ENCODE measurements at places on chromosomes 1 and 21.

DNA sequence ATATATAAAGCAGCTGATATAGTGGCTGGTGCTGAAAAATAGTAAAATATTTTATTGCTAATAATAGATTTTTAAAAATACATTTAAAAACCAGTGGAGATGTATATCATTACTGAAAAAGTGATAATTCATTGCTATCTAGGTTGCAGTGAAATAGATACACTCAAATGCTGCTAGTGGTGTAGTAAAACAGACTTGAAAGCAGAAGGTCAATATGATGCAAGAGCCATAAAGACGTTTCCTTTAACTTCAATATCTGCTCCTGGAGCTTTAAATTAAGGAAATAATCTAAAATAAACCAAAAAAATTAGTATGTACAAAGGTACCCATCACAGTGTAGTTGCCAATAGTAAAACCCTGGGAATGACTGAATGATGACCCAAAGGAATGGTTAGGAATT lies 26.2 kb downstream of the RHEX start:
- no peak for DNase-seq

DNA sequence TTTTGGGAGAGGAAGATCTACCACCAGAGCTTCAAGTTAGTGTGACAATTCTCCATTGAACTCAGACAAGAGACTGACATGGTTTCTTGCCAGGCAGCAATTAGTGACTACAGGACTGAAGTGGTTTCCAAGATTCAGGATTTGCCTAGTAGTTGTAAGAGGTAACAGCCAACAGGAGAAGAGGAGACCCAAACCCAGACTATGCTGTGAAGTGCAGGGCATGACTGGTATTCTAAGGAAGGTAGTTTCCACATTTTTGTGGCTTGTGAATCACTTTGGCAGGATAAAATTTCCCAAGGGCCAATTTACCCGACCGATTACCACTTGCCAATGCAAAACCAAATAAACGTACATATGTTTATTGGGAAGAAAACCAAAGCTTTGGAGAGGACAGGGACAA lies 14.7 kb upstream of the RAP1A start:
- no peak for DNase-seq

- no peak for DNase-seq
These were observed 1.6 kb downstream of the PIK3CD start for GRCh38 chr1:9653210-9653490.

- no peak for DNase-seq
These were observed 52.1 kb upstream of the AKT3 start for GRCh38 chr1:243902100-243902499.

- no peak for DNase-seq
These were observed 12.4 kb upstream of the NBPF1 start for GRCh38 chr1:16625497-16626408.

- no peak for DNase-seq
These were observed 30.7 kb upstream of the RRP15 start for GRCh38 chr1:218254296-218254946.

GRCh38 chr21:33384841-33385331 lies 18.3 kb upstream of the IFNGR2 start:
- no peak for DNase-seq

- no peak for DNase-seq
These were observed 37.5 kb downstream of the SPTA1 start for GRCh38 chr1:158649052-158649451.

- no peak for DNase-seq
These were observed 24.5 kb upstream of the RGS1 start for GRCh38 chr1:192550922-192551534.

DNA sequence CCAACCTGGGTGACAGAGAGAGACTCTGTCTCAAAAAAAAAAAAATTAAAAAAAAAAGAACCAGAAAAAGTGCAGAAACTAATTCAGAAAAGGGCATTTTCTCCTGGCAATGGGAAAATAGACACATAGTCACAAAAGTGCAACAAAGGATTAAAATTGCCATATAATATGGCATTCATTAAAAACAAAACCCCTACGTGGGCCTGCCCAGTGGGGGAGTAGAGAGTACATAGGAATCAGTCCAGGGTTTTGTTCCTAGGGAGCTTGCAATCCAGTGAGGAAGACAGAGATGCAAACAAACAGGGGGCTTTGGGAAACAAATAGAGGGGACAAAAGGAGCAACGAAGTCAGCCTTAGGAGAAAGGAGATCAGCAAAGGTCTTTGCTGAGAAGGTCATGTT lies 4.5 kb upstream of the TRABD2B start:
- DNase-seq: no peak

DNA sequence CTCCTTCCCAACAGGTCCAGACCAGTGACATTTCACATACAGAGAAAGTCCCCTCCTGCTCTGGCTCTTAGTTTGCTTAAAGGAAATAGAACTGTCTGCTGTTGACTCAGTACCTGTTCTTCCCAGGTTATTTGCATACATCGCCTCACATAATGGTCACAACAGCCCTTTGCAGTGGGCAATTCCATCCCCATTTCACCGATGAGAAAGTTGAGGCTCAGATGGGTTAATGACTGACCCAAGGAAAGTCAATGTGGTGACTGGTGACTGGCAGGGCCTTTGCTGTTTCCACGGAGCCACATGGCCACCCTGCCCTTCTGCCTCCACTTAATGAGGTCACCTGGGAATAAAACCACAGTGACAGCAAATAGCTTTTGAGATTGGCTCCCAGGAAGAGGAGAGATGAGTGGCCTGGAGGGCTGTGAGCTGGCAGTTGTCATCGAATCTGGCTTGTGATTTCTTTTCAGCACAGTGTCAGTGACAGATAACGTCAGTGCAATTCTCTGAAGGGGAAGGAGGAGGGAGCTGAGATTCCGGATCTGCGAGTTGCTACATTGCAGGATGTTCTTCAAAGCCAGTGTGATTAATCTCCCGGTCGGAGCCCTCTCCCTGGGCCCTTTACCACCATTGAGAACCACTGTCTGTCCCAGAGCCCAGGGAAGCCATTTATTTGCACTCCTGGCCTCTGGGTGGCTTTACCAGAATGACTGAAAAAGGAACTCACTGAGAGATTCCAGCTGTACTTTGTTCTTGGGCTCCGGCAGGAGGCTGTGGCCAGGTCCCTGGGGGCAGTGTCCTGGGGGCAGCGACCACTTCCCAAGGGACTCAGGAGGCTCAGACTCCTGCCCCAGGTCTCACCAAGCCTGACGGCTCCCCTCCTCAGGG lies 117.2 kb downstream of the CNIH3 start:
- no peak for DNase-seq

- DNase-seq: no peak
These were observed 1.8 kb downstream of the SH2D5 start for GRCh38 chr1:20730690-20731056.

DNA sequence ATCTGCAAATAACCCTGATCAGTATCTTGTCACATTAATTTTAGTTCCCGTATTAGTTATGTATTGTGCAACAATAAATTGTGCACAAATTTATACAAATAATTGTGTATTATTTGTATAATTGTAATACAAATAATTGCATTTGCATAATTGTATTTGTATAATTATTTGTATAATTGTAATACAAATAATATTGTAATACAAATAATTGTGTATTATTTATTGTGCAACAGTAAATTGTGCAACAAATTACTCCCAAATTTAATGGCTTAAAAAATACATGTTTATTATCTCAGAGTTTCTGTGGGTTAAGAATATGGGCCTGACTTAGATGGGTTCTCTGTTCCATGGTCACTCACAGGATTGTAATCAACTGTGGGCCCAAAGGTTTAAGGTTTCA lies 86.2 kb upstream of the SAMSN1 start:
- DNase-seq: no peak

Data from anterior cingulate cortex (tissue), 58 donors.